ENCODE measurements at places on chromosomes 12 and 14. TPM values are rescaled to one million over a fixed set of nuclear protein-coding genes. Genes with fewer than 3 reads are reported as not detected.

PRIMA1 gene
- not detected for total RNA-seq

CCDC175 gene
- not detected for total RNA-seq

KCNH5 gene
- not detected for total RNA-seq

A2ML1 gene
- total RNA-seq: under 0.01 TPM

NRL gene
- total RNA-seq: 1.8 TPM

IAPP gene
- total RNA-seq: not detected

COL2A1 gene
- total RNA-seq: not detected

SLC17A8 gene
- not detected for total RNA-seq

RFX4 gene
- total RNA-seq: not detected

IFNG gene
- not detected for total RNA-seq

CHFR gene
- total RNA-seq: 60.2 TPM

DLK1 gene
- not detected for total RNA-seq

KSR2 gene
- total RNA-seq: 0.16 TPM

EGLN3 gene
- 0.12 TPM for total RNA-seq

PTPRQ gene
- 2.2 TPM for total RNA-seq

CLEC4D gene
- total RNA-seq: not detected

FAM181A gene
- total RNA-seq: not detected

GPR65 gene
- 1.5 TPM for total RNA-seq

DEPDC4 gene
- total RNA-seq: 0.49 TPM

RNASE7 gene
- total RNA-seq: not detected

KCNC2 gene
- total RNA-seq: not detected
